ENCODE measurements at places on chromosomes 4 and X. TPM values are rescaled to one million over a fixed set of nuclear protein-coding genes. Genes with fewer than 3 reads are reported as not detected.

DNA sequence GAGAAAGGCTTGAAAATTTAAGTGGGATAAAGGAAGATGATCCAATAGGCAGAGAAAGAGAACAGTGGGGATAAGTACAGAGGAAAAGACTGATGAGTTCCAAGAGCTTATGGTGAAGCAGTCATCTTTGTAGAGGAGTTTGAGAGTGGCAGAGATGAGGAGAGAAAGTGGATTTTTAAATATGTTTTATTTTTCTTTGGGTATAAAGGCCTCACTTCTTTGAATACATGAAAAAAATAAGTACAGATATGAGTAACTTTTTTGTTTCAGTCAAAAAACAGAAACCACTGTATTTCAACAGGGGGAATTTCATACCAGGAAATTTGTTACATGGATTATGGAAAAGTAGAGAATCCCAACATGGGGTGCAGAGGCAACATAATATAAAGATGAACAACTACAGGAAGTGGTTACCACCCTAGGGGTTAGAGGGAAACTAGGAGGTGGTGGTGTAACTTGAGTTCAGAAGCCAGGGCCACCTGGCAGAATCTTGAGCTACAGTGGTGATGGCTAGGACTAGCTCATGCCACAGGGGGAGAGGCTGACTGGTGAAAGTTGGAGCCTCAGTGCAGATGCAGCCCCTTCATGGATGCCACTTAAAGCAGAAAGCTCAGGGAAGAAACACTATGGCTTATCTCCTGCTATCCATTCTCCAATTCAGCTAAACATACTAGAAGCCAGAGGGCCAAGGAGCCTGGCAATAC lies 3.4 kb upstream of the CYBB start:
- no peak for DNase-seq

DNA sequence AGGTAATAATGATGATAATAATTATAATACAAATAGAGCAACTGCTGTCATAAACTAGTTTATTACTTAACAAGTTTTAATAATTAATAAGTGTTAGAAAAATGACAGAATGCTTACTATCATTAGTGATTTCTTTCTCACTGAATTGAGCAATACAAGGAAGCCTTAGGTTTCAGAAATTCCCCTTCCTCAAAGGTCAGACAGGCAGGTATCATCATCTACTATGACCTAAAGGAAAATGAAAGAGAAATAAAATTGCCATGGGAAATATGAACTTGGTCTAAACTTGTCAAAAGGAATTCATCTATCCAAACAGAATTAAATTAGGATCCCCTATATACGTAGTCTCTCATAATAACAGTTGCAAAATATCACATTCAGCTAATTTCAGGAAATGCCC lies 56.3 kb upstream of the SLC7A11 start:
- DNase-seq: no peak

- DNase-seq: no peak
Observed at GRCh38 chrX:142036116-142036515, 132.4 kb downstream of the MAGEC1 start.

GRCh38 chr4:100591161-100591876 lies 73.5 kb upstream of the EMCN start:
- no peak for DNase-seq

DNA sequence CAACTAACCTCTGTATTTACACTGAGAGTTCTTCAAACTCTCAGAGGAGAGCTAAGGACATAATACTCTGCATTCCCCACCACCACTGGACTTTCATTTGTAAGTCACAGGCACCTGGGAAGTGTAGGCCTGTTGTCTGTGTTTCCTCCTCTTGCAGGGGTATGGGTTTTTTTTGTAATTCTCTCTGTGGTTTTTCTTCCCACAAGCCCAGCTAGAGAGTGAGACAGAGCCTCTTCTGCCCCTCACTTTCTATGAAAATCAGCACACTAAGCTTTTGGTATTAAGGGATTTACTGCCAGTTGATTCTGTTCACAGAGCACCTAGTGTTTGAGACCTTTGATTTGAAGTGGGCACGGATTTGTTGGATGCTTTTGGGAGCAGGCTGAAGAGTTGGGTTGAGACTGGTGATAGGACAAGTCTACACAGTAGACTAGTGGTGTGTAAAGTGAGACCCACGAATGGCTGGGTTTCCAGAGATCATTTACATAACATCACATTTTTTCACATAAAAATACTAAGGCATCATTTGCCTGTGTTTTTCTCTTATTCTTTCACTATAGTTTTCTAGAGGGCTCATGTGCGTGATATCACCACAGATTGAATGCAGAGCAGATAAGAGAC lies 28.9 kb upstream of the WDR17 start:
- no peak for DNase-seq

GRCh38 chr4:48024522-48024921 lies 8.0 kb downstream of the NIPAL1 start:
- DNase-seq: no peak

EIF1AX gene
- 48.5 TPM for total RNA-seq

HTR2C gene
- total RNA-seq: not detected

MSMO1 gene
- 42.1 TPM for total RNA-seq

GLUD2 gene
- total RNA-seq: 0.59 TPM

DUSP9 gene
- total RNA-seq: not detected

SH3D19 gene
- total RNA-seq: 290 TPM
